T47D (cell line): ENCODE measurements at places on chromosomes 1 and 21.
A peak's percentile ranks its signal among the peaks of the same experiment; 100 is the strongest.

GRCh38 chr1:58443986-58444868 lies 102.3 kb downstream of the OMA1 start:
- DNase-seq = no peak

- peak; percentile 55 for DNase-seq
Measured at GRCh38 chr1:212884592-212884991, 26.5 kb downstream of the FLVCR1 start.

DNA sequence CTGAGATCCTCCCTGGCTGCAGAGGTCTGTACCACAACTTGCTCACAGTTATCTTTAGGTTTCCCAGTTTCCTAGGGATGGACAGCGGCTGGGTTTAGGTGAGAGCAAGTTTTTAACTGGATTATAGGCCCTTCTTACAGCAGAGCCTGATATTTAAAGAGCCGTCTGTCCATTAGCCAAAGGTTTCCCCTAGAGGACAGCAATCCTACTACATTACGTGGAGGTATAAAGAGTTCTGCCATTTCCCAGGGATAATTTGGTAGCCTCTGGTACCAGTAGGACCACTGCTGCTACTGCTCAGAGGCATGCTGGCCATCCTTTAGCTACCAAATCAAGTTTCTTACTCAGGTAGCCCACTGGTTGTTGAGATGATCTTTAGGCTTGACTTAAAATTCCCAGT lies 21.9 kb upstream of the FCGR2A start:
- DNase-seq = no peak

GRCh38 chr1:18922848-18923755 lies 20.7 kb upstream of the ALDH4A1 start:
- DNase-seq = no peak
